ENCODE measurements at places on chromosomes 4 and X. TPM values are rescaled to one million over a fixed set of nuclear protein-coding genes. Genes with fewer than 3 reads are reported as not detected.

The FGF13 gene
- total RNA-seq = 4.0 TPM

- DNase-seq = no peak
These were observed 25.8 kb downstream of the PIN4 start for GRCh38 chrX:72207366-72207765.

DNA sequence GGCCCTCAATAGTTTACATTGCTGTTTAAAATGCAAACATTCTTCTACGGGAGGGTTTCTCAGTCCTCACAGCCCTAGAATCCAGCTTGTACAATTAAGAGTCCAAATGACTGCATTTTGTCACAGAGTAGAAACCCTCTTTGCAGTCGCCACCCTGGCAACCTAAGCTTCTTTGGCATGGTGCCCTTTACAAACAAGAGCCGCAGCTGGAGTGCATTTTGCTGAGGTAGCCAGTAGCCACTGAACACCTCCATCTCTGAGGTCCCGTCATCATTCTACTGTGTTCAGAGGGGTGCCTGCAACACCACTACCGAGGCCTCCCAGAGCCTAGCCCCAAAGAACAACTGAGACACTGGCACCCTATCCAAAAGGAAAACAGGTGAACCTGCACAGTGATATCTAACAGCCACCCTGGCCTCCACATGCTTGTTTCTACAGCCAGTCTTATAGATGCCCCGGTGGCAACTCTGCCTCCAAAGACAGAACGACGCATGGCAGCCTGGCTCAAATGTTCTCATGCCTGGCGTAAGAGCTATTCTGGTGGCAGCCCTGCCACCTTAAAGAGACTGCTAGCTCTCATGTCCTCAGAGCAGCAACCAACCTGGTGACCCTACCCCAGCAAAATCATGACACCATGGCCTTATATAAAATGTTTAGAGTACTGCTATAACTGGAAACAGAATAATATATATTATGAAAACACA is 801.9 kb downstream of the TECRL start:
- no peak for DNase-seq

DNA sequence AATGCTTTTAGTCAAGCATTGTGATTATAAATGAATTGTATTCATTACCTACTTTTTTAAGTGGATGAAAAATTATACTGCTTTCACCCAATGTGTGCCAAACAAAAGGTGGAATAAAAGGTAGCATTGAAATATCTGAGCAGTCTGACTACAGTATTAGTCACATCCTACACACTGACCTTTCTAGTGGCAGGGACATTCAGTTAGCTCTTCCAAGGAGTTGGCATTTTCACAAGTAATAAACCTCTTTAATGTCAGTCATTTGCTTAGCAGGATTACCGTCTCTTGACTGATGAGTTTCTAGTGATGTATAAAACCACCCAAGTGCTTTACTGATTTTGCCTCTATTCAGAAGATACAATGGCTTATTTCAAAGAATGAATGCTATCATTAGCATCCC is 687.9 kb downstream of the ARAP2 start:
- DNase-seq = no peak

The EDNRA gene
- total RNA-seq = 25.7 TPM

Measured in lower lobe of right lung (tissue), 2 donors.